G401 (cell line): ENCODE measurements at places on chromosomes 5 and 9. TPM values are rescaled to one million over a fixed set of nuclear protein-coding genes. Genes with fewer than 3 reads are reported as not detected.

DNA sequence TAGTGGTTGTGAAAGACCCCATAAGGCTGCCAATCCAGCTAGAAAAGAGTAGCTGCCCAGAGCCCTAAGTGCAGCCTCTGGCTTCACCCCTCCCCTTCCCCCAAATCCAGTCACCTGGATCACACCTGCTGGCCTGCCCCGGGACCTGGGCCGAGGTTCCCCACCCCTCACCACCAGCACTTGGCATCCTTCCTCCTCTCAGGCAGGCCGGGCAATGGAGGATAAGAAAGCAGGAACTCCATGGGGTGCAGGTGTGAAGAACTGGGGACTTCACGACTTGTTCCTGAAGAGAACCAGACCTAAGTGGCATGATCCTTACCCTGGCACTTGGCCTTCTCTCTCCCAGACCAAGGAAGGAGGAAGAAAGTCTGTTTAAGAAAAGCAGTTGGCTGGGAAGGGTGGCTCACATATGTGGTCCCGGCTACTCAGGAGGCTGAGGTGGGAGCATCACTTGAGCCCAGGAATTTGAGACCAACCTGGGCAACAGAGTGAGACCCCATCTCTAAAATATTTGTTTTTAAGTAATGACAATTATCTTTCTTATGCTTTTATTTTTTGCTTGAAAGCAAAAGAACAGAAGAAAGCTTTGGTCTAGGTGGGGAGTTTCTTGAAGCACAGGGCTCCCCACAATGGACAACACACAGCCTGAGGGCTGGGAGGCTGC lies 131.1 kb downstream of the PAX5 start:
- DNase-seq: no peak

- peak; percentile 91 for DNase-seq
Measured at GRCh38 chr9:118595719-118596305, 773.4 kb downstream of the BRINP1 start.

GRCh38 chr5:110386782-110387181 lies 339.7 kb downstream of the TMEM232 start:
- DNase-seq: peak; percentile 20

DNA sequence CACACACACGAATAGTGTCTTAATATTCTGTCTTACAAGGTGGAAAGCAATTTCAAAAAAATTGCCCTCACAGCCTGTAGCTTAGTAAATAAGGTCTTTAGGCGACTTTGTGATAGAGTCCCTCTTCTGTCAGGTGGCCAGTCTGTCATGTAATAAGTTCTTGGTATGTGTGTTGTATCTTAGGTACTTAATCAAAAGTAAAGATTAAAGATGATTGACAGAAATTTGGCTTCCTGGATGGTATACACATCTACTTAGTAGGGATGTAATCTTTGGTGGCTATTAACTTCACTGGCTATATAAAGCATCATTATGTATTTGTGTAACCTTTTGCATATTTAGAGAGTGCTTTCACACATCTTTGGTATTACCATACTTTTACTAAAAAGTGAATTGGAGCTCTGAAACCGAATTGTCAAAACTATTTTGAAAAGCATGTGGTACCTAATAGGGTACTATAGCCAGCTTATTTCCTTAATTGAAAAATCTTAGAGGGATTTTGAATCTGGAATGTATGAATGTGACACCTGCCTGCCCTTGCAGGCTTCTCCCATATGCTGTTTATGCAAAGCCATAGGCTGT lies 3.4 kb downstream of the G3BP1 start:
- DNase-seq: peak; percentile 23

GRCh38 chr5:113614191-113614590 lies 100.7 kb downstream of the YTHDC2 start:
- DNase-seq: no peak

DNA sequence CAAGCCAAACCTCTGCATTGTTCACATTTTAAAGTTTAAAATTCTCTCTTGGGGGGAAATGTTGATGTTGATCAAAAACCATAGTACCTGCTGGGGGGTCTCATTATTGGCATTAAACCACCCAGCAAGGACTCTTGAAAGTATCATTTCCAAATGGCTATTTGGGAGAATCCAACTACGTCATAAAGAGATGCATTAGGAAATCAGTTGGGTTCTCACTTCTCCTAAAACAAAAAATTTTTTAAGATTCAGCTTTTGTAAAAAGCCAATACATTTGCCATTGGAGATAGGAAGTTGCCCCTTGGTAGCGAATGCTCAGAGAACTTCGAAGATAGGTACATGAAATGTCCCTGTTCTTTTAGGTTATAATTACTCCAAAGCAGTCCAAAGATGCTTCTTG lies 96.4 kb downstream of the GNAQ start:
- DNase-seq: no peak

- no peak for DNase-seq
Measured at GRCh38 chr5:76943006-76943405, 9.8 kb upstream of the CRHBP start.

- DNase-seq: no peak
Measured at GRCh38 chr9:126700903-126701812, 87.4 kb downstream of the LMX1B start.

GRCh38 chr5:55278778-55279177 lies 28.7 kb downstream of the DHX29 start:
- DNase-seq: no peak

GRCh38 chr5:88940713-88941112 lies 57.7 kb upstream of the MEF2C start:
- DNase-seq: no peak

GRCh38 chr5:68343421-68343826 lies 127.9 kb downstream of the PIK3R1 start:
- DNase-seq: peak; percentile 30

DNA sequence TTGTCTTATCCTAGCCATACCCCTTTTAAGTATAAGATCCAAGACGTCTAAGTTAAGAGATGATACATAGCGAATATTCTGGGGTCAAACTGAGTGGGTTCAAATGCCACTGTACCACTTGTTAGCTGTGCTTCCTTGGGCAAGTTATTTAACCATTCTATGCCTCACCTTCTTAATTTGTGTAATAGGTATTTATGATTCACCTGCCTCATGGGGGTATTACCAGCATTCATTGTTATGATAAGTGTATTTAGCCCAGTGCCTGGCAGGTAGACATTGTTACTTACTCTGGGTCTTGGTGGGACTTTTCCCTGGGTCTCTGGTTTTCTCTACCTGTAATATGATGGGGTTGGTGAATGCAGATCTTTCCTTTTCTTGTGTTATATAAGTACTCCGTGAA lies 3.8 kb downstream of the LARP1 start:
- no peak for DNase-seq

DNA sequence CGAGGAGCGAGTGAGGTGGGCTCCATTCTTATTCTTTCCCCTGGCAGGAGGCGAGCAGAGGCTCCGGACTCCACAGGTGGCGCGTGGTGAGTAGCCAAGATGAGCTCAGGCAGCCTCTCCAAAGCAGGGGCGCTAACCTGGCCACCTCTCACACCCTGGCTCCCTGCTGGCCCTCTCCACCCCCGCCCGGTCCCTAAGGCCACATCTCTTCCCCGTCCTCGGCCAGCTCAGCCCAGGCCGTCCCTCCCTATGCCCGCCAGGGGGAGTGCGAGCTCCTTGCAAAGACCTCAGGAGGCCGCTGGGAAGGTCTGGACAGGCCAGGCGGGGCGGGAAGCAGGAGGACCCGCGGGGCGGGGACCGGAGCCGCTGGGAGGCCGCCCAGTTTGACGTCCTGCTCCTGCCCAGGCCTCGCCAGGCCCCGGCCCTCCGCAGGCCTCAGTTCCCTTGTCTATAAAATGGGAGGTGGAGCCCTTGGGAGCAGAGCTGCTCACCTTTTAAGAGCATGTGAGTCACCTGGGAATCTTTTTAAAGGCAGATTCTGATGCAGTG lies 46.3 kb upstream of the GGTA1 start:
- DNase-seq: peak; percentile 95

DNA sequence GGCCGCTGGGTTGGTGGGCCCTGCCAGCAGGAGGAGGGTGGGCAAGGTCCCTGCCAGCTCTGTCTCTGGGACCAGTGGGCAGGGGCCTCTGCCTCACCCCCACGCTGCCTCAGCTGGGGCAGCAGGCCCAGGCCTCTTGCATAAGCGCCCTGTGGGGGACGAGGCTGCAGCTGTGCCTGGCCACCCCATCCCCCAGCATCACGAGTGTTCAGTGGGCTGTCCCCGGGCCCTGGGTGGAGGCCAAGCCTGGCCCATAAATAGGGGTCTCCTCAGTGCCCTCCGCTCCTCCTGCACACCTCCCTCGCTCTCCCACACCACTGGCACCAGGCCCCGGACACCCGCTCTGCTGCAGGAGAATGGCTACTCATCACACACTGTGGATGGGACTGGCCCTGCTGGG lies at the start of gene PTGDS:
Gene PTGDS (plus strand): TSS at position 282 of the 400 bp plus-strand sequence. CDS start 75 bp downstream, at position 357.
- DNase-seq: peak; percentile 45

DNA sequence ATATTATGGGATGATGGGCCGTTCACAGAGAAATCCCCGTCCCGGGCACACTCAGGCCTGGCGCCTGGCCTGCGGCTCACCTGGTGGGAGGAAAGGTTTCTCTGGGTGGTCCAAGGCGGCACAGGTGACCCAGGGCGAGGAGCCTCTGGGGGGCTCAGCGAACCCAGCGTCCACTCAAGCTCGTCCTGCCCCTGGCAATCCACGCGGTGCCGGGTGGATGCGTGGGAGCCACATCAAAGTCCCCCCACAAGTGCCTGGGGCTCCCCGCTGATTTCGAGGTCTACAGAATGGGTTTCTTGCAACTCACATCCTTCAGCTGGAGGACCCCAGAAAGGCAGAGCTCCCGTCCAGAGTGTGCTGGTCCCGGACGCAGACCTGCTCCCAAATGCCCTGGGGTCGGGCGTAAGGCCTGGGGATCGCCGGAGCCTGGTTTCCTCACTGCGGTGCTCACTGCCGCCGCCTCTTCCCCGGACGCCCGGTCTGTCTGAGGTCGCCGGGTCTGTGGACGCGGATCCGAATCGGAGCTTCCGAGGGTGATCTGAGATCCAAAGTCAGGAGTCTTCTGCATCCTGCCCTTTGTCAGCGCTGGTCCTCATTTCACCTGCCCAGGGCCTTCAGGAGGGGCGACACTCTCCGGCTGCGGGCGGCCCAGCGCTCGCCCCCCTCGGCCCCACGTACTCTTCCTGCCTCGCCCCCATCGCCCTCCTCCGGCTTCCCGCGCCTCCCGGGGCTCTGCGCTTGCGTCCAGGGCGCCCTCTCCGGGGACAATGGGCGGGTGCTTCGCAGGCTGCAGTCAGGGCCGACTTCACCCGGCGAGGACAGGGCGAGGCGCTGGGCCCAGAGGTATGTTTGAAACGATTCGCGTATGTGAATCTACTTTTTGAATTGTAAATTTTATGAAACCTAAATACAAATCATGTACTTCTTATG lies 20.0 kb upstream of the RUFY1 start:
- DNase-seq: no peak

DNA sequence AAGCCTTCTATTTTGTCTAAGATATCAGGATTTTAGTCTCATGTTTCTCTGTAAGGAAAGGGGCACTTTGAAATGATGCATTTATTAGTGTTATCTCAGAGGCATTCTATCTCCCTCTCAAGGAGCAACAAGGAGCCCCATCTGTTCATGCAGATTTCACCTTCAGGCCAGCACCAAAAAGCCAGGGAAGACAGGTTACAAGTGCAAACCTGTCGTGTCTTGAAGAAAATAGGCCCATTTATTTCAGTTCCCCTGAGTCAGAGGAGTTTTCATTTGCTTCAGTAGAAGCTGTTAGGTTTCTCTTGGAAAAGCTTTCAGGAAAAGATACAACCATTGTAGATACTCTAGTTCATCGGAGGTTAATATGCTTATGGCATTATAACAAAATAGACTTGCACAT lies 97.2 kb downstream of the SPOCK1 start:
- peak; percentile 67 for DNase-seq

GRCh38 chr9:17453751-17454150 lies 125.1 kb upstream of the SH3GL2 start:
- DNase-seq: no peak

DNA sequence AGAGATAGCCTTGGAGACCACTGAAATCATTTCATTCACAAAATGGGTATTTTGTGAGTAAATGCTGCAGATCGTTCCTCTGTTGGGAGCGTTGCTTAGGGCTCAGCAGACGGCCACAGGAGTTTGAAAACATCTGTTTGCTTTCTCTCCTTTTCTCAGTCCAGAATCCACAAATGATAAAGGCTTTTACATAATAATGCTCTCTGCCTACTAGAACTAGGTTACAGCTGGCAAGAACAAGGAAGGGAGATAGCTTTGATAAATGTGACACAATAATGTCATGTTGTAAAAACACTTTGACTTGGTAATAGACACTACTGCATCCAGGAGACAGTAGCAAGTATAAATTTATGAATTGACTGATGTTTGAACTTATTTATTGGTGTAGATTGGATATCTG lies 1072.4 kb upstream of the CDH6 start:
- no peak for DNase-seq

DNA sequence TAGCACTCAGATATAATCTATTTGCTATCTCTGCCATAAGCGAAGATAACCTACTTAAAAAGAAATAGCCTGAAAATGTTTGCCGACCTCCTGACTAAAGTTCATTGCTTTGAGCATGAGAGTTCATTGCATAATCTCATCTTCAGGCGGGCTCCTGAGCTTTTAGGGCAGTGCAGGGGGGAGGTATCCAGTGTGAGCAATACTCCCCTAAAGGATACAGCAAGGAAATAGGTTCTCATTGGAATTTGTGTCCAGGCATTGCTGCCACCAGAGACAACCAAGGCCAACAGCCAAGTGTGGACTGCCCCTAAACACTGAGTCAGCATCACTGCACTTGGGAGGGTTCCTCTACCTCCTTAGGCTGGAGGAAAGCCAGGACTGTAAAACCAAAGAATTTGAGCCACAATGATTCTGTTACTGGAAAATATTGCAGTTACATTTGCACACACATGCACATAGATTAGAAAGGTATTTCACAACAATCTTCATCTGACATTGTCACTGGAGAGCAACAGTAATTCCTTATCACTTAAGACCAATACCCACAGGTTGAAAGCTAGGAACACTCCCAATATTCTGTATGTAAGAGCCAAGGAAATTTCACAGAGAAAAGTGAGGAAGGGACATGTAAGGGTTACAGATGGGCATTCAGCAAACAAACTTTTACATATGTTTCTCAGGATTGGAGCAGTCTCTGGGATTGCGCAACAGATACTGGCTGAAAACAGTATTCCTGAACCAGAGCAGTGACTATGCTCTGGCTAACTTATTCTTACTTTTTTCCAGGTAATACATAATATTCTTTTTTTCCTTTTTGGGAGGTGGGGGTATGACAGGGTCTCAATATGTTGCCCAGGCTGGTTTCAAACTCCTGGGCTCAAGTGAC lies 98.6 kb upstream of the TLE1 start:
- no peak for DNase-seq

DNA sequence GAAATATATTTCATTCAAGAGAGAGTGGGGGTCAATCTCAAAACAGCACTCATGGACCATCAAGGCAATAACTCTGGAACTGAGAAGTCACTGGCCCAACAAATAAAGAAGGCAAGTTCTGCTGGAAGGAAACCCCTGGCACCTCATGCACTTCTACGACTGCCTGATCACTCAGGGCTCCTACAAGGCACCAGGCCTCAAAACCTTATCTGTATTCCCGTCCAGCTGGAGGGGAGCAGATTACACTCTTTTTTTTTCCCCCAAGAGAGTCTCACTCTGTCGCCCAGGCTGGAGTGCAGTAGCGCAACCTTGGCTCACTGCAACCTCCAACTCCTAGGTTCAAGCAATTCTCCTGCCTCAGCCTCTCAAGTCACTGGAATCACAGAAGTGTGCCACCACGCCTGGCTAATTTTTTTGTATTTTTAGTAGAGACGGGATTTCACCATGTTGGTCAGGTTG lies 49.9 kb downstream of the P4HA2 start:
- no peak for DNase-seq

The RALGDS gene
- total RNA-seq: 21.7 and 29.8 TPM in 2 replicates

The BNC2 gene
- 3.1 and 5.0 TPM in 2 replicates for total RNA-seq

The FSD1L gene
- total RNA-seq: 1.1 and 22.1 TPM in 2 replicates

The GRAMD2B gene
- 0.31 and 3.7 TPM in 2 replicates for total RNA-seq

The FLT4 gene
- total RNA-seq: 15.7 and 31.3 TPM in 2 replicates

The CATSPER3 gene
- not detected in 2 replicates for total RNA-seq

The PCDHA13 gene
- 0.54 and 0.86 TPM in 2 replicates for total RNA-seq
